ENCODE measurements at places on chromosomes 4 and X.

DNA sequence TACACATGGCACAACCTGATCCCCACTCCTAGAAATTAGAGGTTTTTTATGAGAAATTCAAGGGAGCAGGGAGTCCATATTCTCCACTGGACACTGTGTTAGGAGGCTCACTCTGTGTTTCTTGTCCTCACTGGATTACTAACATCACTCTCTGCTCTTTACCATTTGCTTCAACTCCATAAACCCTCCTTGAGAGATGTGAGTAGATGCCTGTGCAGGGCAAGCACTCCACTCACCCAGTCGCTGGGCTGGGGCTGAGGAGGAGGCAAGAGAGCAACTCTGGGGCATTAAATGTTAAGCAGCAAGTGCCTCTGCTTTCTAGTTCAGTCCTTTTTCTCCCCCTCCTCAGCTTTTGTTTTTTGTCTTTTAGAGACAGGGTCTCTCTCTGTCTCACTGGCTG lies 115.1 kb downstream of the LARP7 start:
- no peak for DNase-seq

DNA sequence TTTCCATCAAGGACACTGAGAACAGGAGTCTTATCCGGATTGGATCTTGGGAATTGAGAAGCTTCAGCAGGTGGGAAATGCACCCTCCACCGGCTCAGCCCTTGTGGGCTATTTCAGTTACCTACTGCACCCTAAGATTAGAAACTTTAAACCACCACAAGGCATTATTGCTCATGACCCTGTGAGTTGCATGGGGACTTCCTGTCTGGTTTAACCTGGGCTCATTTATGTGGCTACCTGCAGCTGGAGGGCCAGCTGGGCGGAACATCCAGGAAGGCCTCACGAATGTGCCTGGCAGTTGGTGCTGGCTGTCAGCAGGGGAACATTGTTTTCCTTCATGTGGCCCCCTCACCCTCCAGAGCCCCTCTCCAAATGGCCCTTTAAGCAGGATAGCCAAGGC lies 164.1 kb downstream of the DEFB131A start:
- no peak for DNase-seq

DNA sequence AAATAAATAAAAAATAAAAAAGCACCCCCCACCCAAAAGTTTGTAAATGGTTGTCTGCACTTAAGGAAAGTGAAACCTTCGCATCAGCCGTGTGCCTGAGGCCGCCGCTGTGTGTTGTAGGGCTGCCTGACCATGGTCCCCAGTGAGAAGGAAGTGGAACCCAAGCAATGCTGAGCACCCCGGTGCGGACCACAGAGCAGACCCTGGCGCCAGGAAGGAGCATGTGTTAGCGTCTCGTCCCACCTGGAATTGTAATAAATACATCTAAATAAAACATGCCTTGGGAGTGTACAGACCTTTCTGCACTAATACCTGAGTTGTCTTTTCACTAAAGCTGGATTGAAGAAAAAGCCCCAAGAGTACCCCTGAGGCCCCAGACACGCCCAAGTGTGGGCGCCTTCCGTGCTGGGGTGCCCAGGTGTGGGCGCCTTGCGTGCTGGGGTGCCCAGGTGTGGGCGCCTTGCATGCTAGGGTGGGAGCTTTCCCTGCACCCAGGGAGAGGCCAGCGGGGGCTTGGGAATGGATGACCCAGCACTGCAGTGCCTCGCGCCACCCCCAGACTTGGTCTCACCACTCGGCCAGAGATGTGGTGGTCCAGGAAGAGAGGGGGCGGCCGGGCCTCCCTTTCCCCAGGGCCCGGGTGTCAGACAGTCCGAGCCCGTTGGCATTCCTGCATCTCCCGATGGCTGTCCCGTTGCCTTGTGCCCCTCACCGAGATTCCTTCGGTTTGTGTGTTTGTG lies 33.7 kb downstream of the HTT-AS start:
- DNase-seq: no peak

GRCh38 chr4:22794732-22795131 lies 102.0 kb downstream of the GBA3 start:
- no peak for DNase-seq

DNA sequence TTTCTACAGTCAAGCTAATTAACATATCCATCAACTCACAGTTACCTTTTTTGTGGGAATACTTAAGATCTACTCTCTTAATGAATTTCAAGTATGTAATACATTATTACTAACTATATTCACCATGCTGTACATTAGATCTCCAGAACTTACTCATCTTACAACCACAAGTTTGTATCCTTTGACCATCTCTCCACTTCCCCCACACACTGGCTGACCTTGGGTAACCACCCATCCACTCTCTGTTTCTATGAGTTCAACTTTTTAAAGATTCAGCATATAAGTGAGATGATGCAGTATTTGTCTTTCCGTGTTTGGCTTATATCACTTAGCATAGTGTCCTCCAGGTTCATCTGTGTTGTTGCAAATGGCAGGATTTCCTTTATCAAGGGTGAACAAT lies 30.5 kb upstream of the MAGED1 start:
- DNase-seq: no peak

DNA sequence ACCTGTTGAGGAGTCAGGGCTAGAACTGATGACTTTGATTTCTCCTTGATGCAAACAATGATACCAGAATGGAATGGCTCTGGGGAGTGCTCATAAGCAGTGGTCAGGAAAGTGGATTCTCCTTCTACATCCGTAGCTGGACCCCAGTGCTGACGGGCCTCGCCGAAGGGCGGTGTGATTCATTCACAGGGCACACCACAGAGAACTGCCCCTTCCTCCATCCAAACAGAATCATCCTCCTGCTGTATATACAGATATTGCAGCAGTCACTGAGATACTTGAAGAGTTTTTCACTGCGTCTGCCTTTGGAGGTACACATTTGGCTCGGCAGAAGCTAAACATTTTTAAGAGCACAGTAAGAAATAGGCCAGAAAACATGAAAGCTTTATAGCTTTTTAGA lies 7.3 kb upstream of the DCTD start:
- DNase-seq: no peak

DNA sequence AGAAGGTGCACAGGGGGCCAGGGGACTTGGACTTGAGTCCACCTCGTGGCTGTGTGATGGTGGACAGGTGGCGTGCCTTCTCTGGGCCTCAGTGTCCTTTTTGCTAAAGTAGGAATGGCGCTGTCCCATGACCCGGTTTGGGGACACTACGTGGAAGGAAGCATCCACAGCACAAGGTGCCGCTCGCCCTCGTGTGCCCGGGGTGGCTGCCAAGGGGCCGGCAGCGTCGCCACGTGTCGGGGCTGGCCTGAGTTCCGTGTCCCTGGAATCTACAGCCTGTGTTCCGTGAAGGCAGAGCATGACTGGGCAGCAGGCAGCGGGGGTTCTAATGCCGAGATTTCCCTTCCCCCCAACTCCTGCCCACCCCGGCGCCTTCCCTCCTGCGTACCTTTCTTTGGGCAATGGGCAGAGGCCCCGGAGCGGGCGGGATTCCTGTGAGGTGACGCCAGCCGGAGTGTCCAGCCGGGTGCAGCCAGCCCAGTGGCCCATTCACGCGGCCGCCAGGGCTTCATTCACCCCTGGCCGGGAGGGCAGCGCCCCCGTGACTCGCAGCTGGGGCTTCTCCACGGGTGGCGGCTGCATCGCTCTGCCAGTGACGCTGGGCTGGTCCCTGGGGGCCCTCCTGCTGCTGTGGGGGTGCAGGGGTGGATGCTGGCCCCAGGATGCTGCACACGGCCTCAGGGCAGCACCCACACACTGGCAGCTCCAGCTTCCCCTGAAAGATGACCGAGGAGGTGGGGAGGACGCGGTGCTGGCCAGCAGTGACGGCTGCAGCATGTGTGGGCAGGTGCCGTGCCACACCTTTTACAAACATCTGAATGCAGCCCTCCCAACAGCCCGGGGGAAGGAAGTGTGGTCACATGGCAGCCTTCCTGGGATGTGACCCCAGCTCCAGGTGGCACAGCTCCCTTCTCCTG lies 21.2 kb downstream of the DOK7 start:
- DNase-seq: no peak

DNA sequence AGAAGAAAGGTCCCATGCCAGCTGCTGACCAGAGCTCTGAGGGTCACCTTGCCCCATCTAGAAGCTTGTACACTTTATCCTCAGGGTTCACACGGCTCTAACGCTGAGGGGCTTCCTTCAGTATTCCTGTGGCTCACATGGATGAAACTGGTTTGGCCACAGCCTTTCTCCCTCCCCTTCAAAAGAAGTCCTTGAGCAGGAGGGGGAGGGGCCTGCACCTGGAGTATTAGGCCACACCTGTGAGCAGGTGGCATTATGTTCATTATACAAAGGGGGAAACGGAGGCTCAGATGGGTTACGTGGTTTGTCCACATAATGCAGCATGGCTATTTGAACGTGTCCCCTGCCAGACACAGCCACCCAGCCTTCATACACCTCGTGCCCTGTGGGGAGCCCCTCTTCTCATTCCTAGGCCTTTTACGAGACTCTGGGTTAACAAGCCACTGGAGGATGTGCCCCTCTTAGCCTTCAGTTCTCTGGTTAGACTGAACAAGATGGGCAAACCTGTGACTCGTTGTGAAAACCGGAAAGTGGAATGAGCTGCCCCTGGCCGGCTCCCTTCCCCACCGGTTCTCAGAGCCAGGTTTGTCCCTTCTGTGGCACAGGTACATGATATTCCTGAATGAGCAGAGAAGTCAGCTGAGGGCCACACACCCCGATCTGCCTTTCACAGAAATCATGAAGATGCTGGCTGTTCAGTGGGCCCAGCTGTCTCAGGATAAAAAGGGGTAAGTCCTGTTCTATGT lies 27.2 kb upstream of the JAKMIP1 start:
- no peak for DNase-seq

- peak; percentile 71 for DNase-seq
Observed at GRCh38 chr4:169051761-169052593, 41.9 kb upstream of the CBR4 start.

DNA sequence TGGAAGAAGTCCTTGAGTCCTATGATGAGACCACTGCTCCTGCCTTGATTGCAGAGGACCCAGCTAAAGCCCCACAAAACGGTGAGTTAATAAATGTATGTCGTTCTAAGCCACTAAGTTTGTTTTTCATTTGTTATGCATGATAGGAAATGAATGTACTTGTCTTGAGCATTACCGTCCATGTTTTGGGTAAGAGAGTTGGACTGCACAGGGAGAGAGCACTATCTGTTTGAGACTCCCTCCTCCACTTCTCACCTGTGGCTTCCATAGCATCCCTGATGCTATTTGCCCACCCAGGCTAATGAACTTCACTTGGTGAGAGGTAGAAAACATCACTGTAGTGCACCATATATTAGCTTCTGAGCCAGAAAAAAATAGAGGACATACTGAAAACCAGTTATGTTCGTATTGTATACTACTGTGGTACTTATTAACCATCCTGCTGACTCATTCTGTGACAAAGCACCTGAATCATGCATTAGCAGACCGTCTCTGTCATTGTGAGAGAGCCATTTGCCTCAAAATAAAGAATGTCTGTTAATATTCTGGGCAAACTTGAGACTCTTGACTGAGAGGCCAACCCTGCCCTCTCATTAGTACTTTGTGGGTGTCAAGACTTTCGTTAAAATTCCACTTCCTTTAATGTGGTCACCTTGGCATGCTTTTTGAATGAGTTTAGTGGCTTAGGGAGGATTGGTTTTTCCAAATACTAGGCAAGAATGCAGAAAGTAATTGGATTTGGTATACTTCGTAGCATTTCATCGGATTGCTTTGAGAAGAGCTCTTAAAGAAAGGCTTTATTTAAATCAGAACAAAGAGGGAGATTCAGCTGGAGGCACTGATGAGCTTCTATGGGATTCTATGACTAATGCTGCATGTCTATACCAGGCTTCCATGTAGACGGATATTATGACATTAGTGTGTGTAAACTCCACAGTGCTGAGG lies 99.3 kb upstream of the GRPR start:
- peak; percentile 72 for DNase-seq

DNA sequence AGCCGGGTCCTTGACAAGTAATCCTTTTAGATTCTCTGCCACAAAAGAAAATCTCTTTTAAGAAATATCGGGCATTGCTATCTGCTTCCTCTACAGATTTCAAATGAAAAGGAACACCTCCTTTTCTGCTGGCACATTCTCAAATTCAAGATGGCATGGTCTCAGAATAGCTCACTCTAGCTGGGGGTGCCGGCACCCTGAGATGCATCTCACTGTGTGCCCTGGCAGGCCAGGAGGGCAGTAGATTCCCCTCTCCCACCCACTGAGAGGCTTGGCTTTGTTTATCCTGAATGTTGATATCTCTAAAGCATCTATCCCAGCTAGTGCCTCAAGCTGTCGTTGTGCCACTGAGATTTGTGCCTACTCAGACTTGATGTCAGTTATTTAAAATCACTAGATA lies 319.5 kb downstream of the ARHGAP10 start:
- no peak for DNase-seq

DNA sequence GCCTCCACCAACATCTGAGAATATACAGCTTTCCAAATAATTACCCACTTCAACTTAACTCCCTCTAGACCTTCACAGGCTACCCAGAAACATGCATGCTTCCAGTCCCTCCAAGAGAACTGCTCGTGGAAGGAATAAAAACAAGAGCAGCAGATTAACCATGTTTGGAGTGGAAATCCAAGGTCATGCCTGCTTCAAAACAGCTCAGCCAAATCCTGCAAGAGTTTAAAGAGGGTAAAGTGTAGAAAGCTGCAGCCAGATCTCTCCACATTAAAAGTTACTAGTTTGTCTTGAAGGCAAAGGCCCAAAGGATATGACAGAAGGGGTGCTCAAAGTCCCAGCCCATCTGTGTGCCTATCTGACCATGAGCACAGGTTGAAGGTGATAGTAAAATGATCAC lies 139.3 kb downstream of the RNF150 start:
- no peak for DNase-seq

DNA sequence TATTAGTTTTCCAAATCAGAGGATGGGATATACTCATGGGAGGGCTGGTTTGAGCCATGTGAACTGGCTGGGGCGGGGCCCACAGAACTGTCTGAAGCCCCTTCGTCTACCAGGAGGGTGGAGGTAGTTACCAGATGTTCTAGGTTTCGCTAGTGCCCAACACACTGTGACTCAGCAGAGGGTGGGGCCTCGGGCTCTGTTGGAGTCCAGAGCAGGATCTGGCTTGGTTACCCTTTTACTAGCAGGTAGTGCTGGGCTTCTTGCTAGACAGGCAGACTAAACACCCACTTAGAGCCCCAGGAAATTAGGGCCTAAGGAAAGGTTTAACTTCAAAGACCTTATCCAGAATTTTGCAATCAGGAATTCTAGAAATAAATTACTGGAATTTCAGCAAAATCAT lies 56.2 kb upstream of the CHRDL1 start:
- peak; percentile 0 for DNase-seq

DNA sequence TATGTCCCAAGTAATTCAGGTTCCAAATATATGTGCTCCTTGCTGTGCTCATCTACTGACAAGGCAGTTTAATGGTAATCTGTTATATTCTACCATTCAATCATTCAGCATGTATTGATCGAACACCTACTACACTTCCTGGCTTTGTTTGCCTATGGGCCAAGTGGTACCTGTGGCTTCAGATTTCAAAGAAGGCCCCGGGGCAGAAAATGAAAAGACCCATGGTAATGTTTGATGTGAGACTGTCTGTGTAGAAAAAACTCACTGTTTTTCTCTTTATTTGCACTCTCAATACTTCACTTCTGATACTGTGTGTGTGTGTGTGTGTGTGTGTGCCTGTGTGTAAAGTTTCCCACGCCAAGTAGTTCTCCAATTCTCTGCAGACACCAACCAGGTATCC lies 61.0 kb upstream of the FRAS1 start:
- no peak for DNase-seq

GRCh38 chr4:81923140-81923539 lies 450.7 kb downstream of the HNRNPD start:
- no peak for DNase-seq

GRCh38 chrX:29826742-29827141 lies 388.6 kb upstream of the MAGEB2 start:
- peak; percentile 48 for DNase-seq

GRCh38 chrX:13790206-13791131 lies 26.4 kb downstream of the GPM6B start:
- peak; percentile 4 for DNase-seq

Data from fibroblast of skin of right quadriceps (primary cell).